Activated CD4-positive, alpha-beta memory T cell treated with anti-CD3 and anti-CD28 coated beads, Interleukin-2, amount 10 ng/mL, durations not matched to agents 7 days and 5 days (primary cell): ENCODE measurements at places on chromosomes 6 and 20. TPM values are rescaled to one million over a fixed set of nuclear protein-coding genes. Genes with fewer than 3 reads are reported as not detected.

DNA sequence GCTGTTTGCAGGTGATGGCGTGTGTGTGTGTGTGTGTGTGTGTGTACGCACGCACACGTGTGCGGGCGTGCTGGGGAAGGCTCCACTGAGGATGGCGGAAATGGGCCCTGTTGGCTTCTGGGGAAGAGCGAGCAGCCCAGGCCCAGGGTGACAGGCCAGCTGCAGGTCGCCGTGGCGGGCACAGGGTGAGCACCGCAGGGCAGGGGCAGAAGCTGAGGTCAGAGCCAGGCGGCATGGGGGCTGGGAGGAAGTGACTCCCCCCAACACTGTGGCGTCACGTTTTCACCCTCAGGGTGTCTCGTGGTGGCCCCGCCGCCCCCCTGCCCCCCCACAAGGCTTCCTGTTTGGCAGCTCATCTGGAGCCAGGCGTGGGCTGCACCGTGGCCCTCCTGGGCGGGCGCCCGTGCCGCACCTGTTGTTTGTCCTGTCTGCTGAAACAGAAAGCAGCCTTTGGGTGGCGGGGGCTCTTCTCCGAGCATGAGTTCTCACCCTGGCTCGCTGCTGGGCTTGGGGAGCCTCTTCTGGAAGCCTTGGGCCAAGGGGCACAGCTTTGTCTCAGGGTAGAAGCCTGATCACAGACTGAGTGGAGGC, 7.1 kb downstream of the RBM38 start:
- H3K27me3 ChIP-seq: no peaks in the 10 kb centered on the region
- H3K4me1 ChIP-seq: peaks cover 91% of the 10 kb centered on the region
- peak overlapping the region; percentile 97 for H3K27ac ChIP-seq

DNA sequence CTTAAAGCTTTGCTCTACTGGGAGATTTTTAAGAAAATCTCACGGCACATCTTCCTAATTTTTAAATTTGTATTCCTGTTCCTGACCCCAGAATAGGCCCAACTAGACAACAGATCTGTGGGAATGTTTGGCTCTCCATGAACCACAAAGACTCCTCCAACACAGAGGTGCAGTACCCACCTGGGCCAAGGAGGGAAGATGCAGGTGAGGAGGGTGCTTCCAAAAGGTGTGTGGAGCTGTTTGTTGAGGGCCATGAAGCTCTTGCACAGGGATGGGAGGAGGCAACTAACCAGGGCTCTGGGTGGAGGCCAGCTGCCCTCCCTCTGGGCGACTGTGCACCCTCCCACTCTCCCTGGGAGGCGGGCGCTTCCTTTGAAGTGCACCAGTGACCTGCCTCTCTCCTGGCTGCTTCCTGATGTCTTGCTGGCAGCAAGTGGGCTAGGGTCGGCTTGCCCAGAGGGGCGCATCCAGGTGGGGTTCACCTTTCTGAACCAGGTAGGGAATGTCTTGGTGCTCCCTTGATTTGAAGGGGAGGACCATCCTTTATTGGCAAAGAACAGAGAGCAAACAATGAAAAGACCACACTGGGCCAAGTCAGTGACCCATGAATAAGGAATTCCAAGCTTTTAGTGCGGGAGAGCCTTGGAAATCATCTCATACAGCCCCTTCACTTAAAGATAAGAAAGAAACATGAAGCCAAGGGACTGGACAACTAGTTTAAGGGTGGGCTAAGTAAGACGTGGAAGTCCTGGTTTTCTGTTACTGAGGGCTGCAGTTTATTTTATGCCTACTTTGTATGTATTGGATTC, 76.0 kb downstream of the ANKRD6 start:
- H3K36me3 ChIP-seq: no peaks in the 10 kb centered on the region
- no peaks in the 10 kb centered on the region for H3K4me1 ChIP-seq
- no peak overlapping the region for H3K27ac ChIP-seq
- no peaks in the 10 kb centered on the region for H3K27me3 ChIP-seq

GRCh38 chr6:66605011-66605410, 898.0 kb upstream of the EYS start:
- H3K4me3 ChIP-seq: no peak overlapping the region
- H3K4me1 ChIP-seq: no peaks in the 10 kb centered on the region
- H3K27ac ChIP-seq: no peak overlapping the region
- H3K36me3 ChIP-seq: no peaks in the 10 kb centered on the region
- H3K27me3 ChIP-seq: no peaks in the 10 kb centered on the region

- H3K36me3 ChIP-seq: no peaks in the 10 kb centered on the region
- no peaks in the 10 kb centered on the region for H3K4me1 ChIP-seq
- no peak within 1 kb of the TSS for H3K4me3 ChIP-seq
These were observed at the start of gene PLCB4 for GRCh38 chr20:9068841-9069663. TSS of gene PLCB4 (plus strand) at chr20:9069087. CDS start at chr20:9307815, 238,728 bp downstream.

DNA sequence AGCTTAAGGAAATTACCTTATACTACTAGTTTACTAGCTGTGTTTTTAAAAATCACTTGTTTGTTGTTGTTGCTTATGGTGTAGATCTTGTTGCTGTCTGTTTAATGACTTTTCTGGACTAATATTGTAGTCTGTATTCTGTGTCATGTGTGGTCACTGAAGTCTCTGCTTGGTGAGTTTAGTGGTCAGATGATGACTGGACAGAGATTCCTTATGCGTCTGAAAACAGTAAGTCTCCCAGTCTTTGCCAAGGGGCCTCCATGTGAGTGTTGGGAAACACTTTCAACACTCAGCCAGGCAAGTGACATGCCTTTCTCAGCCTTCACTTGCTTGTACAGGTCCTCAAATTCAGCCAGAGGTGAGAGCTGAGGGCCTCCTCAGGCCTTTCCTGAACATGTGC, 256.9 kb upstream of the RNF24 start:
- no peak overlapping the region for H3K4me3 ChIP-seq
- H3K4me1 ChIP-seq: no peaks in the 10 kb centered on the region
- no peak for DNase-seq
- peaks cover 12% of the 10 kb centered on the region for H3K27me3 ChIP-seq

- H3K4me1 ChIP-seq: peaks cover 52% of the 10 kb centered on the region
- peaks cover 2% of the 10 kb centered on the region for H3K36me3 ChIP-seq
- no peaks in the 10 kb centered on the region for H3K27me3 ChIP-seq
- no peak overlapping the region for H3K27ac ChIP-seq
- no peak for DNase-seq
These were observed 17.5 kb downstream of the ACSS1 start for GRCh38 chr20:25040438-25040831.

DNA sequence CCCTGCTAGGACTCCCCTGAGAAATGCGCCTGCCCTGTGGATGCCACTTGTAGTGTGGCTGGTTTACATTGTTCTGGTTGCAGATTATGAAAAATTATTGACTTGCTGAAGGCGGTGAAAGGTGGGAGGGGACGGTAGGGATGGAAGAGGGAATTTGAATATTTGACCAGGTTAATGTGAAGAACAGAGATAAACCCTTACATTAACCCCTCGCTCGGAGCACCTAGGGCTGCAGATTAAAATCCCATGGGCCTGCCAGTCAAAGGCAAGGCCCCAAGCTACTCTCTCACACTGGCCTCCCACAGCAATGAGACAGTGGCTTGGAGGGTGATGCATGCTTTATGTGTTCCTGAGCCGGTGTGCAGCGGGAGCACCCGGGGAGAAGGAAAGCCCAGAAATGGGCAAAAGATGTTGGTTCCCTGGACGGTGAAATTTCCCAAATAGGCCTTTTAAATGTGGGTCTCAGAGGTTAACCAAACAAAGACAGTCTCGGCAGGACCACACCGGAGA, 2.5 kb downstream of the FOXF2 start:
- peak overlapping the region; percentile 12 for H3K27ac ChIP-seq
- peaks cover 78% of the 10 kb centered on the region for H3K27me3 ChIP-seq
- no peak for DNase-seq

DNA sequence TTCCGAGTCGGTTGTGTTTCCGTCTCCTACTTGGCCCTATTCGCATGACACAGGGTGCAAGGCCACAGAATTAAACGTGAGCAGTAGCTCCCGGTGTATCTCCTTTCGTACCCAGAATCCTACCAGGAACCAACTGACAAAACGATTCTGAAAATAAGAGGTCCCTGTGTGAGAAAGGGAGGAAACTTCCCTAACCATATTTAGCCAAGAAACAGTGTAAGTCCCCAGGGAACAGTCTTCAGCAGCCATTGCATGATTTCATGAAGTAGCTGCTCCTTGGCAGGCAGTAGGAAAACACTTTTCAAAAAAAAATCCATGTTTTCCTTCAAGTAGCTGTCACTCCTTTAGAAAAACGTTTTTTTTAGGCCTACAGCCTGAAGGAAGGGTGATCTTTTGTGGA, 46.9 kb downstream of the PDE10A start:
- H3K4me1 ChIP-seq: no peaks in the 10 kb centered on the region
- no peak overlapping the region for H3K27ac ChIP-seq
- H3K36me3 ChIP-seq: no peaks in the 10 kb centered on the region
- no peaks in the 10 kb centered on the region for H3K27me3 ChIP-seq
- no peak overlapping the region for H3K4me3 ChIP-seq

- no peak for DNase-seq
- H3K4me3 ChIP-seq: no peak overlapping the region
- H3K27me3 ChIP-seq: no peaks in the 10 kb centered on the region
- peaks cover 72% of the 10 kb centered on the region for H3K4me1 ChIP-seq
- H3K36me3 ChIP-seq: peaks cover 85% of the 10 kb centered on the region
These were observed 15.2 kb downstream of the DEF6 start for GRCh38 chr6:35312807-35313206.

DNA sequence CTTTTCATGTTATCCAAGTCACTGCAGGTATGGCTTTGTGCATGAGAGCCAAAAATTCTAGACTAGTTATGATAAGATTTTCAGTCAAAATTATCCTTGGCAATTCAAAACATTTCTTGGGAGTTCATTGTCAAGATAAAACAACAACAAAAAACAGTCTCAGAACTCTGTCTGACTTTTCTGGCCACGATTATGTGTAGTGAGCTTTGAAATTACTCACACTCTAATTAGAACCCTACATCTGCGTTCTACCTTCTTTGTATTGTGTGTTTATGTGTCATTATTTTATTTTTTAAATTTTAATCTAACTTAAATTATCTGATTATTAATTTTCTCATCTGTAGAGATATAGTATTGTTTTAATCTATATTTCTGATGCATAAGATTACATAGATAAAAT, 459.2 kb downstream of the FRK start:
- H3K4me1 ChIP-seq: no peaks in the 10 kb centered on the region
- H3K27me3 ChIP-seq: no peaks in the 10 kb centered on the region
- H3K36me3 ChIP-seq: no peaks in the 10 kb centered on the region

GRCh38 chr20:10636326-10636818, 37.4 kb downstream of the JAG1 start:
- no peak for DNase-seq
- H3K4me1 ChIP-seq: no peaks in the 10 kb centered on the region
- no peaks in the 10 kb centered on the region for H3K27me3 ChIP-seq
- H3K36me3 ChIP-seq: no peaks in the 10 kb centered on the region
- H3K27ac ChIP-seq: no peak overlapping the region

GRCh38 chr6:122061855-122062254, 337.6 kb upstream of the HSF2 start:
- no peaks in the 10 kb centered on the region for H3K27me3 ChIP-seq
- H3K36me3 ChIP-seq: no peaks in the 10 kb centered on the region
- no peaks in the 10 kb centered on the region for H3K4me1 ChIP-seq
- no peak overlapping the region for H3K4me3 ChIP-seq
- no peak for DNase-seq

DNA sequence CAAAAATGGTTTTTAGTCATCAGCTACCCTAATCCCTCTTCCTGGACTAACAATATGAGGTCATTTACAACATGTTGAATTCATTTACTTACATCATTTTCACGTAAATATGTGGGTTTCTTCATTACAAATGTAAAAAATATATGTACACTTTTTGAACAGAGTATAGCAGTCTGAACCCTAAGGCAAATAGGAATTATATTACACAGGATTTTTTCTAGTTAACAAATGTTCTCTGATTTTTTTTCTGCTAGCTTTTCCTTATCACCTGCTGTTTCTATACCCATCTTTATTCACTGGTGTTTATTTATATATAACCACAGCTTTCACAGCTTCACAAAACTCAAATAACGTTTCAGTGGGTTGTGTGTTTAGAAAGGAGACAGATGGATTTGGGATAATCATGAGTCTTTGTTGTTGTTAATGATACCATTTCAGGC, 21.0 kb upstream of the CD2AP start:
- H3K27ac ChIP-seq: no peak overlapping the region
- H3K4me1 ChIP-seq: peaks cover 9% of the 10 kb centered on the region
- no peak for DNase-seq
- peaks cover 3% of the 10 kb centered on the region for H3K27me3 ChIP-seq

DNA sequence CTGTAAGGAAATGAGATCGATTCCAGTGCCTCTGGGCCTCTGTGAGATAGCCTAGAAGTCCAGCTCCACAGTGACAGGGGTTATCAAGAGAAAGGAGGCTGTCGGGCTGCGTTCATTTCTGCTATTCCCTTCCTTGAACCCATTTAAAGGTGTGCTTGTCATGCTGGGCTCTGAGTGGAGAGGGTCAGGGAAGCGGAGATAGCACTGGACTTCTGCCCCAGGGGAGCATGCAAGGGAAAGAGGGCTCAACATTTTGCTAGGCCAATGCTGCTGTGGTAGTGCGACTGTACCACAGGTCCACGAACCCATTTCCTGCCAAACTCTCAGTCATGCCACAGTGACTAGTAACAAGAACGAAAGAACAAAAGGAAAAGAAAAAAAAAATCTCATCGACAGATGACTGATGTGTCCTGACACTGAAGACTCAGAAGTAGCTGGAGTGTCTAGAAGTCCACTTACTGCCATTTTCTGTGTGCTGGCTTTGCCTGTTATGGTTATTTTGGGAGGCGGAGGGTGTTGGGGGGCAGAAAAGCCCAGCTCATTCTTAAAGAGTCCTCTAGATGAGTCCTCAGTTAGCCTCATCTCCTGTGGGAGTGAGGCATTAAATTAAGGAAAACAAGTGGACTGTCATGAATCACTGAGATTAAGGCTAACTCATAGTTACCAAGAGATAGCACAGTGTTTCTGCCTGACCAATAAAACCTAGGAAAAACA, 8.1 kb downstream of the NEDD9 start:
- peak overlapping the region; percentile 92 for H3K27ac ChIP-seq
- H3K4me3 ChIP-seq: peak overlapping the region; percentile 55
- no peaks in the 10 kb centered on the region for H3K27me3 ChIP-seq
- H3K36me3 ChIP-seq: peaks cover 66% of the 10 kb centered on the region
- peaks cover 80% of the 10 kb centered on the region for H3K4me1 ChIP-seq
- DNase-seq: peak; percentile 77

GRCh38 chr6:150250826-150251225, 108.0 kb downstream of the PPP1R14C start:
- H3K4me1 ChIP-seq: peaks cover 24% of the 10 kb centered on the region
- no peak overlapping the region for H3K27ac ChIP-seq
- H3K27me3 ChIP-seq: peaks cover 9% of the 10 kb centered on the region
- no peak overlapping the region for H3K4me3 ChIP-seq
- peaks cover 12% of the 10 kb centered on the region for H3K36me3 ChIP-seq

- H3K36me3 ChIP-seq: peaks cover 29% of the 10 kb centered on the region
- H3K4me1 ChIP-seq: peaks cover 23% of the 10 kb centered on the region
- no peak for DNase-seq
- no peak overlapping the region for H3K4me3 ChIP-seq
- H3K27ac ChIP-seq: no peak overlapping the region
These were observed 563 bp upstream of the NNAT start for GRCh38 chr20:37520419-37520955.

- H3K27me3 ChIP-seq: no peaks in the 10 kb centered on the region
- no peak overlapping the region for H3K4me3 ChIP-seq
- DNase-seq: no peak
These were observed 49.8 kb upstream of the NEDD9 start for GRCh38 chr6:11282245-11282644.

Gene KHDRBS2
- not detected for total RNA-seq

Gene IRF4
- 171 TPM for total RNA-seq

Gene MICB
- 62.9 TPM for total RNA-seq

Gene SLC23A2
- total RNA-seq: 12.9 TPM

Gene BPIFB2
- total RNA-seq: not detected

Gene KCNG1
- 0.13 TPM for total RNA-seq

Gene CLIC5
- 8.4 TPM for total RNA-seq

Gene EMILIN3
- not detected for total RNA-seq

Gene PPIL4
- total RNA-seq: 17.0 TPM

Gene KCNK15
- total RNA-seq: not detected

Gene FILIP1
- total RNA-seq: not detected

Gene LTV1
- 18.8 TPM for total RNA-seq
